ENCODE measurements at places on chromosomes 11 and 22. TPM values are rescaled to one million over a fixed set of nuclear protein-coding genes. Genes with fewer than 3 reads are reported as not detected.

- DNase-seq: no peak
These were observed 19.7 kb downstream of the DKK3 start for GRCh38 chr11:11988681-11989261.

The PANX2 gene
- total RNA-seq: 6.7 TPM

DNA sequence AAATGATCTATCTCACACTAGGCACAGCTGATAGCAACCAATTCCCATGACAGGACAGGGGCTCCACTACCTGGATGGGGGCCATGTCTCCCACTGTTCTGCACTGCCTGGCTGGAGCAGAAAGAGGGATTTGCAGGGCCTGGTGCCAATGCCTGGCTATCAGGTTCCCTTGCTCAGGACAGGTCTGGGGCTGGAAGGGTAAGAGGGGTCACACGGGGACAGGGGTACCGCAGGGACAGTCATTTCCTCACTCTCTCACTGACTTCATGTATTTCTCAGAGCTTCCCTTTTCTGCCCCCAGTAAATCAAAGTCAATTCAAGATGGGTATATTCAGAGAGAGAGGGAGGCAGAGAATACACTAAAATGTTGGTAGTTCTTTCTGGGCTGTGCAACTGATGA lies 119.1 kb upstream of the CSNK2A3 start:
- DNase-seq: no peak

DNA sequence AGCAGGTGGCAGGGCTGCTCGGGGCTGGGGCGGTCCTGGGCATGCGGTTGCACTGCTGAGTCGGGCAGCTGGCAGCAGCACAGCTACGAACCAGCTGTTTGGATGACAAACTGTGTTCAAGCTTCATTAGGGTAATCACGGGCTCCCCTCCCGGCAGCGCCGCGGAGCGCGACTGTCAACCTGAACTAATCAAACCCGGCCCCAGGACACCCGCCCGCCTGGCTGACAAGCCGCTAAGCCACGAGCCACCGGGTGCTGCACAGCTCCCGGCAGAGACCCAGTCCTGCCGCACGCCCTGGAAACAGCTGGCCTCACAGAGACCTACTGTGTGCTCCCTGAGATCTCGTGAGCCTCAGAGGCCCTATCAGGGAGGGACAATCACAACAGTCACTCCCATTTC lies 60.6 kb upstream of the TCF20 start:
- DNase-seq: no peak
